NCI-H748 treated with DMSO at 0.1 percent for 48 hours (cell line): ENCODE measurements at places on chromosomes 2 and 18.

- DNase-seq: no peak
These were observed 132.9 kb downstream of the SOCS6 start for GRCh38 chr18:70421471-70422390.

- no peak for DNase-seq
These were observed 105.3 kb upstream of the FZD7 start for GRCh38 chr2:201928363-201928762.

DNA sequence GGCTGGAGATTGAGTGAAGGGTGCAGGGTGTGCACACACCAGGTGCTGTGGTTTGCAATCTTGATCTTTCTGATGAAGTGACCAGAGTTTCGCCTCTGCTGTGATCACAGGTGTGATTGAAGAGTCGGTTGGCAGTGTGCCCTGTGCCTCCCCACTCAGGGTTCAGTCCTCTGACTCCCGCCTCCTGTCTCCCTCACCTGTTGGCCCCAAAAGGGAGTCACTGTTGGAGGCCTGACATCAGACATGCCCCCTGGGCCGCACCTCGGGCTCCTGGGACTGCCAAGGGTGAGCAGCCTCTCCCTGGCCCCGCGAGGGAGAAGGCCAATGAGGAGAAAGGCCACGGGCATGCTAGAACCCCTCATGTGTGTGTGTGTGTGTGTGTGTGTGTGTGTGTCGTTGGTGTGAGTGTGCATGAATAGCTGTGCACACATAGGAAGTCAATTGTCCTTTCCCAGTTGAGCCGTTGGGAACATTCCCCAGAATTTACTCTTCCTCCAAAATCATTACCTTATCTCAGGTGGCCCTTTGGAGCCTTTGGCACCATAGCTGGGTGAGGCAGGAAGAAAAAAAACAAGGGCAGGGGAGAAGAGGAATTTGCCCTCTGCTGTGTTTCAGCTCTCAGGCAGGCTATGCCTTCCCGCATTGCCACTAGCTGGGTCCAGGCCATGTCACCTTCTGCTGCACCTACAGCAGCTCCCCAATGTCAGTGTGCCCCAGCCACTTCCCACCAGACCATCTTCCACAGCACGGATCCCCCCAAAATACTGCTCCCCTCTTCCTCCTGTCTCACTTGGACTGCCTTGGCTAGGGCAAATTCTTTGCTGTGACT lies 78.1 kb upstream of the LAPTM4A start:
- no peak for DNase-seq

DNA sequence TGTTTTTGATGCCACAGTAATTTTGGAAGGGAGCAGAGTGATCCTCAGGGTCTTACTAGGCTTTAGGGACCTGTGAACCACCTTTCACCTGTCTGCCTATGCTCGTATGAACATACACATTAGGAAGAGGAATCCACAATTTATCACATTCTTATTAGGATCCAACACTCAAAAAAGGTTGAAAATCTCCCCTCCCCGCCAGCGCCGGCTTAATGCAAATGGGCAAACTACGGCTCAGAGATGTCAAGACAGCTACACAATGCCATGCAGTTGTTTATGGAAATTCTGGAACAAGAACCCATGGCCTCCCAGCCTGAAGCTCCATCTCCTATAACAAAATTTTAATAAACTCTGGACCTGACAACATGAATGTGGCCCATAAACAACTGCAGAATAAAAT lies 375.9 kb upstream of the ACVR2A start:
- no peak for DNase-seq

DNA sequence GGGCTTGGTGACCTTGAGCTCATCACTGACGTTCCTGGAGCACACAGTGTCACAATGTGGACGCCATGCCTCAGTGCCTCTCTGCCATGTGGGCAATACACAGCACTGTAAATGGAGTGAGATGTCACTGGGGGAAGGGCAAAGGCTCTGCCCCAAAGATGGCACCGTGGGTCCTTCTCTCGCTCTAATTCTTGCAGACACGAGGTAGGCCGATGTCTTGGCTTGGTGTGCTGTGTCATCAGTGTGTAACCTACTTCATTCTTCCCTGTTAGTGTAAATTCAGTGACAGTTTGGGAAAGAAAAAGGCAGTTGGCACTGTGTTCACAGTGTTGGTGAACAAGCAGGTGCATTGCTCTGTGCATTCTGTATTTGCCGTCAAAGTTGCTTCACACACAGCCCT lies 309.3 kb upstream of the MYT1L start:
- DNase-seq: no peak

DNA sequence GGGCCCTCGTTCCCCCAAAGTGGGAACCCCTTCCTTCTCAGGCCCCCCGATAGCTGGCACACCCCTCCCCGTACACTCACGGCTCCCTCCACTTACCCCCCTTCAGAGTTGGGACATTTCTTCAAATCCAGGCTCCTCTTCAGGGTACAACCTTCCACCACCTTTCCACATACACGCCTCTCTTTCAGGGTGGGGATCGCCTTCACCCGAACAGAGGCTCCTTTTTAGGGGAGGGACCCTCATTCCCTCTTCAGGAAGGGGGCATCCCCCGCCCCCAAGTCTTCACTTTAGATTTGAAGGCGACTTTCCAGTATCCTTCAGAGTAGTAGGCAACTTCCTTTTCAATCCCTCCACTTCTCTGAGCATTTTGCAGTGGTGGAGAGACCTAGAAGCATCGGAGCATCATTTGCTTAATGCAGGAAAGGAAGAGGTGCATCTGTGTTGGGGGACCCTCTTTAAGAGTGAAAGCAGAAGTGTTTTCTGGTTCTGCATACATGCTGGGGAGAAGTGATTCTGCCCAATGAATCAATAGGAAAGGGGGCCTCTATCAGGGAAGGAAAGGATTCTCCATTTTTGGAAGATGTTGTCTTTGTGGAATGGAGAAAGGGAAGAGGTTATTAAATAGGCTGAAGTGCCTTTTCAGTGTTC lies 845 bp downstream of the EML4 start:
- no peak for DNase-seq

DNA sequence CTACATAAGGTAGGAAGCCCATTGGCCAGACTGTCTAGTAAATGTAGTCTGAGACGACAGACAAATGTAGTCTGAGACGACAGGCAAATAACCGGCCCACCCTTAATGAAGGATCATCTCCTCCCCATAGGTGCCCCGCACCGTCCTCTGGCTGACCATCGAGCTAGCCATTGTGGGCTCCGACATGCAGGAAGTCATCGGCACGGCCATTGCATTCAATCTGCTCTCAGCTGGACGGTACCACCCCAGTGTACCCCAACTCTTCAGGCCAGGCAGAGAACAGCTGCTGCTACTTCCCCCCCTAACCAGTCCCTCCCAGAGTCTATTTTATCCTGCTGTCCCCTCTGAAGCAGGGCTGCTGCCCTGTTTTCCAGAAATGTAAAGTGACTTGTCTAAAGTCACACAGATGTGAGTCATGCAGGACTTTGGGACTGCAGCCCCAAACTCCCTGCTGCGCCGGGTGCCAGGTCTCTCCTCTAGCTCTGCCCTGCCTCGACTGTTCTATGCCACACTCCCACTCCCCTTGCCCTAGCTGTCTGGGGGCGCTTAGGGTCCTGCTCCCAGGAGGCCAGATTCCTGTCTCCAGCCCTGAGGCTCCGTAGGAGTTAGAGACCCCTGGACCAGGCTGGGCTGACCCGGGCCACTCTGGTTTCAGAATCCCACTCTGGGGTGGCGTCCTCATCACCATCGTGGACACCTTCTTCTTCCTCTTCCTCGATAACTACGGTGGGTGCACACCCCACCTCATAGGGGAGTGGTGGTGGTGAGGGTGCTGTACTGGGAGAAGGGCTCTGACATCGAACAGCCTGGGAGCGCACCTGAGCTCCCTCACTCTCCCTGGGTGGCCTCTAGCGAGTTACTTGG lies 4.7 kb downstream of the SLC11A1 start:
- DNase-seq: no peak

GRCh38 chr2:8422450-8422800 lies 259.4 kb upstream of the ID2 start:
- DNase-seq: no peak

- no peak for DNase-seq
These were observed 25.9 kb upstream of the RESP18 start for GRCh38 chr2:219358170-219359075.

- DNase-seq: no peak
These were observed 687.8 kb downstream of the SLC4A3 start for GRCh38 chr2:220315098-220315823.

GRCh38 chr2:32430804-32431203 lies 74.0 kb downstream of the BIRC6 start:
- no peak for DNase-seq

- DNase-seq: no peak
These were observed 25.9 kb upstream of the SGPP2 start for GRCh38 chr2:222398446-222398885.

GRCh38 chr2:9326975-9327374 lies 96.4 kb downstream of the ITGB1BP1 start:
- DNase-seq: no peak

GRCh38 chr18:22347606-22348511 lies 69.9 kb downstream of the CTAGE1 start:
- no peak for DNase-seq

GRCh38 chr2:128665113-128665512 lies 346.4 kb upstream of the HS6ST1 start:
- DNase-seq: no peak

DNA sequence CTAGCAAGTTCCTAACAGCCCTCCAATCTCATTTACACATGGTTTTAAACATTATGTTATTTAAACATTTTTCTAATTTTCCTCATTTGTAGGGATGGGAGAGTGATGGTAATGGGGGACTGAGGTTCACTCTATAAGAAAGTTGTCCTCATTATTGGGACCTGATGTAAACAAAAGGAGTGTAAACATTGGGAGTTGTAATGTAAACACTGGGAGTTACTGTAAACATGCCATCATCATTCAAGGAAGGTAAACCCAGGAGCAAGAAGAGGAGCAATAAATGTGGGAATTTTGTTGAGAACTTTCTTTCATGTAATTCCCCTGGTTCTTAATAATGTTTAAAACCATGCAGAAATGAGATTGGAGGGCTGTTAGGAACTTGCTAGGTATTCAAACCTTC lies 17.8 kb downstream of the RFTN2 start:
- no peak for DNase-seq

DNA sequence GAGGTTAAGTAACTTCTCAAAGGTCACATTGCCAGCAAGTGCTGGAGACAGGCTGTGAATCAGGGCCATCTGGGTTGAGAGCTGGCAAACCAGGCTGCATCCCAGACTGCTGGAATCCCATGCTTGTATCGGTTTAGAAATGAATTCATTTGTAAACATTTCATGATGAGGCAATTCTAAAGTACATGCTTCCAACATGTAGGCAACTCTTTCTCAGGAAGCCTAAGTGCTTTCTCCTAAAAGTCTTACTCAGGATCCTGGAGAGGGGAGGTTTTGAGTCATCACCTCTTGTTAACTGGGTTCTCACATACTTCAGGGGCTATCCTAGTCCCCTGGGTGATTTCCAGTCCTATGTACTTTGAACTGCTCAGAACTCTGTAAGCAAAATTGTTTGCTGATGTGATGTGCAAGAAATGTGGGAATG lies 416.5 kb downstream of the MEIS1 start:
- DNase-seq: no peak

- DNase-seq: no peak
These were observed 13.4 kb upstream of the MAP3K2 start for GRCh38 chr2:127400897-127401756.

- DNase-seq: no peak
These were observed 484.8 kb upstream of the ID2 start for GRCh38 chr2:8197101-8197500.

DNA sequence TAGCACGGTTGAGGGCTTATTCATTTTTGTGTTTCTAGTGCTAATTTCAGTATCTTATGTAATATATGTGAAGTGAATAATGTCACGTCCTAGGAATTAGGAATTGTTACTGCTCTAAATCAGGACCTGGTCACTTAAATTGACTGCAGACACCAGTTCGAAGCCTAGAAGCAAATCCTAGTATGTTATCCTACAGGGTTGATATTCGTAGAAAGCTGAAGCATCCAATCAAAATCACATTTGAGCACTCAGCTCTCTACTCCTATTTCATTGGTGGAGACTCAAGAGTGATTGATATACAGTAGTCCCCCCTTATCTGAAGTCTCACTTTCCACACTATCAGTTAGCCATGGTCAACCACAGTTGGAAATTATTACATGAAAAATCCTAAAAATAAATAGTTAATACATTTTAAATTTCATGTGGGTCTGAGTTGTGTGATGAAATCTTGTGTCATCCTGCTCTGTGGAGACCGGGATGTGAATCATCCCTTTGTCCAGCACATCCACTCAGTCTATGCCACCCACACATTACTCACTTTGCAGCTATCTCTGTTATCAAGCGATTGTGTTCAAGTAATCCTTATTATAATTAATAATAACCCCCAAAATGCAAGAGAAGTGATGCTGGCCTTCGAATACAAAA lies 35.2 kb upstream of the SCN9A start:
- no peak for DNase-seq

DNA sequence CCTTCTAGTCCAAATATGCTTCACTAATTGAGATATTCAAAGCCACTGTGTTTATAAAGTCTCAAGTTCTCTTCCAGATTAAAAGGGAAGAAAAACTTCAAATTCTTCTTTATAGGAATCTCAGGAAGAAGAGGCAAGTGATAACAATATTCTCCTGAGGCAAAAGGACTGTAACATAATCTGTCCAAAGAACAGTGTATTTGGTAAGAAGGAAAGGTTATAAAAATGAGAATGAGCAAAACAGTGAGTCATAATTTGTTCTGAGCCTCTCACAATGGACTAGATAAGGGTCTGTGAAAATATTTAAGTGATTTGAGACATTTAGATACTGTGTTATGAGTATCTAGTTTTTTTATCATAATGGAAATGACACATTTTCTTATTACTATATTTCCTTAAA lies 44.3 kb downstream of the SNRPD1 start:
- DNase-seq: no peak

DNA sequence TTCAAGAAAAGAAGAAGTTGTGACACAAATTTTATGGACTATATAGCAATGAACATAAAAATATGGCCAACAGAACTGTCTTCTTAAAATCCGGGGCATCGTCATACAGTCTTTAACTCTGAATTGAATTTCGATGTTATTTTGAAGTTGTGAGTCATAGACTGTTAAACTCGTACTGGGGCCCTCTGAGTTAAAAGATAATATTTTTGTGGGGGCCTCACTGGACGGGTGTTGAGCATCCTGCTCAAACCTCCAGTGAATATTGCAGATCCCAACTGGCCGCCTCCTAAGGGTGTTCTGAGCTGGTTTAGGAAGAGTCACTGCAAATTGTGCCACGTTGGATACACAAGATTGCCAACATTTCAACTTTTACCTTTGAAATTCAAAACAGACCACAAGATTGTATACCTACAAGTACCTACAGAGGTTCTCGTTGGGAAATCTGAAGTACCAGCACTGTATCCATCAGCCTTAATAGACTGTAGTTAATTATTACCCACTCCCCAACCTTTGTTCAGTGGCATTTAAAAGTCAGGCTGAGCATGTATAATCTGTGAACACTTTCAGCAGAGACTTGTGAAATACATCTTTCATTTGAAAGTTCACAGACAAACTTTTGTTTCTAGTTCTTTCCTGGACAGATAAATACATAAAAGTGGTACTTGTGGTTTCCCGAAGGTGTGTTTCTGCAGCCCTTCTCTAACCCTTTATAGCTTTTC lies 27.8 kb downstream of the KLHL23 start:
- no peak for DNase-seq

- DNase-seq: peak; percentile 20
These were observed 70.0 kb upstream of the ATP5MC3 start for GRCh38 chr2:175251425-175252041.

GRCh38 chr18:30639361-30639760 lies 403.2 kb downstream of the DSC3 start:
- no peak for DNase-seq

- DNase-seq: no peak
These were observed 18.8 kb downstream of the AGAP1 start for GRCh38 chr2:235512699-235513053.

- no peak for DNase-seq
These were observed 14.6 kb downstream of the WDR33 start for GRCh38 chr2:127796389-127796788.

- no peak for DNase-seq
These were observed 71.3 kb downstream of the TTC27 start for GRCh38 chr2:32699151-32699550.
